ENCODE measurements at places on chromosomes 12 and 14.

GRCh38 chr12:118637767-118638370 lies 261.5 kb downstream of the SUDS3 start:
- no peak for DNase-seq

DNA sequence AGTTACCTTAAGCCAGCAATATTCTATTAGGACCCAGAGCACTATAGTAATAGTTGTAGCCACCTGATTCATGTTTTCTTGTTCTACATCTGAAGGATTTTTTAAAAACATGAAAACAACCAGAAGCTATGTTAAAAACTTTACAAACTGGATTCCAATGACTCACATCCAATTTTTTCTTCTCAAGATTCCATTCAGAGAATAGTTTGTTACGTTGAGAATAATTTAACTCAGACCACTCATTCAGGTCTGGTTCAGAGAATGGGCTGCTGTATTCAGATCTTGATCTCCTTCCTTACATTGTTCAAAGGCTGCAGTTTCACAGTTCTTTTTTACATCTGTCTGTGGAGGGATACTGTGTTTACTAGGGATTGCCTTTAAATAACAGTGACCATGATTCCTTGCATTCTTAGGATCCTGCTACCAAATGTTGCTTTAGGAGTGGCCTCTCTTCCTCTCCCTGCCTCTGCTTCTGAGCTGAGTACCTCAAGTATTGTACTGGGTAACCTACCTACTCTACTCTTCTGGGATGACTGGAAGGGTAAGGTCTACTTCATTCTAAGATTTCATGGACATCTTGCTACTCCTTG lies 448.0 kb upstream of the FBXO33 start:
- DNase-seq: no peak

GRCh38 chr14:49621114-49621881 lies 699 bp downstream of the MGAT2 start:
- DNase-seq: no peak

DNA sequence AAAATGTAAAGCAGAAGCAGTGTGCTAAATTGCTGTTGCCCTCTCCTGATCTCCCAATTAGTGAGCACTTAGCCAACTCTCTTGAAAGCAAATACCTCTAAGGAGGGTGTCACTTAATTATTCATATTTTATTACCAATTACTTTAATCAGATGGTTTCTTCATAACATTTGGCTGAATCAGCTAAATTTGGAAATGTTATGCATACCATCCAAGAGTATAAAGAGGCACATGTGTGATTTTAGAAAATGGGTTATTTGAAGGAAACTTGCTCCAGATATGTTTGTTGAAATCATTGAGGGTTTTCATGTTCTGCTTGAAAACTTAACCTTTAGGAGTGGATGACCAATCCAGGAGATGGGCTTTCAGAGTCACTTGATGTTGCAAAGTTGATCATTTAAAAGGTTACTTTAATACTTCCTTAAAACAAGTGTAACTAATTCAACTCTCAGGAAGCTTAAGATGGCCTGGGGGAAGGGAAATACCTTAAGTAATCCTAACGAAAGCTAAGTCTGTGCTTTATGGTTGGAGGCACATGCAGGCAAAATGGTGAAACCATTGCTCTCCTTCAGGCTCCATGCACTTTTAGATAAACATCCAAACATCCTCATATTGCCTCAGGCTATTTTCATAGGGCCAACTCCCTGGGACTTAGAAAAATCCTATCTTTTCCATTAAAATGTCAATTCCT lies 434.5 kb downstream of the MDGA2 start:
- no peak for DNase-seq

DNA sequence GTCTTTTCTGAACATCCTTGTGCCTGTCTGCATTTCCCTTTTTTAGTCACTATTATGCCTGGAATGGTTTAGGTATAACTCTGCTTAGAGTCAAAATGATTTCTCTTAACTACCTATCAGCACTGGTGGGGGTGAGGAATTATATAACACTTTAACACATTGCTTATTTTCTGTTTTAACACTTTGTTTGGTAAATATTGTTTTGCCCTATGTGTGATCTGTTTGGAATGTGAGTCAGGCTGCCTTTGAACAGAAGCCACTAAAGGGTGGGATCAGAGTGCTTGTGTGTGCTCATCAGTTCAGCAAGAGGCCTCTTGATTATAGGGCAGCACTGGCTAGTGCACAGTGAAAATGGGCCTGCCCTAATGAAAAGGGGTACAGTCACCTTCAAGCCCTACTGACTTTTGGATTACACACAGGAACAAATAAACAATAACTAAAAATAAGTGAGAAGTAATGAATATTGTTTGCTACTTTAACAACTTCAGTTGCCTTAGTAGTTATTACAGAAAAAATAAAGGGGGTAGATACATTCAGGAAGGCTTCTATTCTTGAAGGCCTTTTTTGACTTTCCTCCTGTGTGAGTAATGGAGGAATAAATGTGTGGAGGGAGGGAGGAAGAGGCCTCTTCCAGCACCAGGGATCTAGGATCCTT lies 23.2 kb downstream of the NGDN start:
- no peak for DNase-seq

Measured in AG04449 (cell line).